ENCODE measurements at places on chromosomes 5 and 9.

DNA sequence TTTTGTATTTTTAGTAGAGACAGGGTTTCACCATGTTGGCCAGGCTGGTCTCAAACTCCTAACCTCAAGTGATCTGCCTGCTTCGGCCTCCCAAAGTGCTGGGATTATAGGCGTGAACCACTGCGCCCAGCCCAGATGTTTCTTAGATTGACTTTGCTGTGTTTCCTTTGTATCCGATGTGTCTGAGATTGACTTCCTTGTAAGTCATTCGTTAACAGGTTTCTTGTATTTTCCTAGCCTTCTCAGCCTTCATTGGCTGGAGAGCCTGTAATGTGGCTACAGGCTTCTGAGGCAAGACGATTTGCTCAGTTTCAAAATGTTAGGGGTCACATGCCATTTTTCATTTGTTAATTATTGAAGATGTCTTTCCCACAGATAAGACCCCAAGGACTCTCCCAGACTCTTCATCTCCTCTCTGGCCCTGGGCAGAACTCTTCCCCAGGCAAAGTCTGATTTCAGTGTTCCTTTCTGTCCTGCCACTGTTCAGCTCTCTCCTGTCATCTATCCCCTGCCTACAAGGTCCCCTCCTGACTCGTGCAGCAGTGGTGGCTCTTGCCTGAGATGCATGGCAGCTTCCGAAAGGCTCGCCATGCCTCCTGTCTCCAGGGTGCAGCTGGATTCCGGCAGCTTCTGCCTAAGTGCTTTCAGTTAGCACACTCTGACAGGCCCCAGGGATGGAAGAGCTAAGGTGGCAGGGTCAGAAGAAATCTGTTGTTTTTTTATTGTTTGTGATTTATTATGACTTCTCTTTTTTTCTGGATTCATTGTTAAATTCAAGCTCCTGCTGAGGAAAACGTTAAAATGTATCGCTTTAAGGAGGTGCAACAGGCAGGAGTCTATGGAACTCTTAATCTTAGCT, 206.4 kb downstream of the AOPEP start:
- no peak for DNase-seq

DNA sequence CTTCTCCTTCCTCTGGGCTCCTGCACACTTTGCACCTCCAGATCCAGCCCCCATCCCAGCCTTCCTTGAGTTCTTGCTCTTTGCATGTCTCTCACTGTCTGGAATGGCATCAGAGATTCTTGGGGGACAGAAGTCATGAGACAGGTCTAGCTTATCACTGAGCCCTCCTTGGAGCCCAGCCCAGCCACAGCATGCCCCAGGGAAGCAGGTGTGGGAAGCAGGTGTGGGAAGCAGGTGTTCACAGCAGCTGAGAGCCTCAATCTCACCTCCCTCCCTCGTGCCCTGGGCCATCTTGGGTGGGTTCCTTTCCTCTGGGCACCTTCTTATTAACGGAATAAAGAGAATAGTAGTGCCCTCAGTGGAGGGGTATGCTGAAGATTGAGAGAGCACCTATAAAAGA, 27.2 kb downstream of the SLC6A7 start:
- DNase-seq = no peak

DNA sequence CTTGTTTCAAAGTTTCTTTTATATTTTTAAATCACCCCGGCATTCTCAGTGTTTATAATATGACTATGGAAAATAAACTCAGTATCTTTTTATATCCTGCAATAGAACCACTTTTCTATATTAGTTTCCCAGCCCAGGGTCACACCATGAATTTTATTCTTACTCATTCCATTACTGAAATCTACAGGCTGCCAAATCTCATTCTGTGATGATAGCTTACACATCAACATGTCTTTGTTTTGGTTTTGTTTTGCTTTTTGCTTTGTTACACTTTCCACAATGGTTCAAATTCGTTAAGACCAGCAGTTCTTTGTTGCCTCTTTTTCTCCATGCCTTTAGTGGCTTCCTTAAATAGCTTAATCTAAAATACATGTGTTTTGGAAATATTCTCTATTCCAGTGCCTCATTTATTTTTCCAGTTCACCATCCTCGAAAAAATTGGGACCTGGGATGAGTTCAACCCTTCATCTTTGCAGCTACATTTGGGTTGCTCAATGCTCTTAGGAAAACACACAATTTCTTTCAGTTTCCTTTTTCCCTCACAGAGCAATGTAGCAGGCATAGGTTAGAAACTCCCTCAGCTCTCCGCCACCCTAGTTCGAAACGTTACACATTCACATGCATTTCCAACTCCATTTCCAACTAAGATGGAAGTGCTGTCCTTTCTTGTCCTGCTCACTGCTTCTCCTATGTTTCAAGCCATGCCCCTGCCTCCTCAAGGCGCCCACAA, 1146.3 kb downstream of the MAT2B start:
- no peak for DNase-seq

DNA sequence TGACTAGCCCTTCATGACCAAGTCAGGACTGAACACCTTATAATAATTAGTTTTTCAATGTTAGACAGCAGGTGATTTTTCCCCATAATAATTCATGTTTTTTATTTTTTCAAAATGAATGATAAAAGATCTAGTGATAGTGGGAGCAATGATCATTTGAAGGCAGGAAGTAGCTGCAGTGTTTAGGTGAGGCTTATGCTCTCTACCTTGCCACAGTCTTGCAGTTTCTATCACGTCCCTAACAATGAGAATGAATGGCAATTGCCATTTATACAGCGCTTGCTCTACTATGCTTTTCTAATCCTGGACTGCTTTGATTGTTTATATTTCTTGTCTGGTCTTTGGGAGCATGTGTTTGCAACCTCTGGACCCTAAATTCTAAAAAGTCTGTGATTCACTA, 367.8 kb upstream of the RIOK2 start:
- no peak for DNase-seq

GRCh38 chr9:108186642-108187395, 669.0 kb downstream of the ACTL7B start:
- DNase-seq = no peak

- DNase-seq = no peak
Observed at GRCh38 chr9:106467113-106467864, 395.7 kb upstream of the ZNF462 start.

- no peak for DNase-seq
Observed at GRCh38 chr5:67543720-67544270, 347.2 kb upstream of the CD180 start.

DNA sequence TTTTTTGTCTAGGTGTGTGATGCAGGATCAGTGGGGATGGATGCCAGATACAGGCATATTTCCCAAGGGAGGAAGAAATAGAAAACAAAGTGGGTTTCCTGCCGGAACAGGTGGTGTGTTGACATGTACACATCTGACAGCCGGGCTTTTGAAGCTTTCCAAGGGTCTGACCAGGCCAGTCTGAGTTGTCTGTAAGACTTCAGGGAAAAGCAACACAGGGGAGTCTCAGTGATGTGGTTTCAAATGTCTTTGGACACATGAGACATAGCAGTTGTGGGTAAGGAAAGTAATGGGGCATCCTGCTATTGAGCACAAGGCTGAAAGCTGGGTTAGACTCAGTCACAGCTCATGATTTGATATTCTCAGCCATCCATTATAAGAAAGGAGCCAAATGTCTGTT, 274.9 kb downstream of the PIK3R1 start:
- no peak for DNase-seq

- no peak for DNase-seq
Observed at GRCh38 chr9:22229069-22229468, 217.6 kb upstream of the DMRTA1 start.

DNA sequence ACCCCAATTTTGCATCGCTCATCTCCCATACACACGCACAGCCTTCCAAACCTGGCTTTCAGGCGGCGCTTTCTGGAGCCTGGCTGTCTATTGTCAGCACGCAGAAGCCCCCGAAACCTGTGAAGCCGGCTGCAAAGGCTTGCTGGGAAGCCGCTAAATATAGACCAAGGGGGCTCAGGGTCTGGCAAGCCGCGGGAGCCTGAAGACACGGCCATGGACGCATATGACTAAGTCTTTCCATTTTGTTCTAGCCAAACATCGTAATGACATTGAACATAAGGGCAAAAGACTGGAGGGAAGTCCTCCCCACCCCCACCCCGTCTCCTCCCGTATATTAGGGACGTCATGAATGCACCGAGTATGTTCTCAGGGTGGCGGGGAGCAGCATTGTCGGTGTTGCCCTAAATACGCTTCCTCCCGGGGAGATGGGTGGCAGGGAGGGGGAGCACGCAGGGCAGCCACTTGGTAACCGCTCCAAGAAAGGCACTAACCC, 1.1 kb downstream of the CTNND2 start:
- no peak for DNase-seq

- peak; percentile 69 for DNase-seq
Observed at GRCh38 chr5:157271740-157272271, 5.9 kb downstream of the CYFIP2 start.

DNA sequence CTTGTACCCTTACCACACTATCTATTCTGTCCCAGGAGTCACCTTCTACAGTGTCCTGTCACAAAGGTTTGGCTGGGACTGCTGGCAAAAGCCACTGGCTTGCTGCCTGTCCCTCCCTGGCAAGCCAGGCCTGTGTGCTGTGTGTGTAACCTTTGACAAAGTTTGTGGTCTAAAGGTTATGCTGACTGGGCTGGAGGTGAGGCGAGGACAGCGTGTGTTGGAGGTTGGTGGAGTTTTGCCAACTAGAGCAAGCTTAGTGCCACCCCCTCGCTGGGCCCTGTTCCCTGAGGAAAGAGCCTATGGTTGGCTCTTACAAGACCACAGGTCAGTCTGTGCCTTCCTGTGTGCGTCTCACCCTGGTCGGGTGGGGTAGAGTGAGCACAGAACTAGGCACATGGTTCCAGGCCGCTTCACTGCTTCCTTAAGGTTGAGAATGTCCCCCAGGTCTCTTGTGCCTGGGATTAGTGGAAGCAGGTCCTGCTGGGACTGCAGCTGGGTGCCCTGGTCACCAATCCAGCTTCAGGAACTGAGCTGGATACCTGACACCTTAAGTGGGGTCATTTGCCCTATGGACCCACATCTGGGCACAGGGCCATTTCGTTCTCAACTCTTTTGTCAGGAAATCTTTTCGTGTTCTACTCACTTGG, 152.2 kb downstream of the GADD45G start:
- DNase-seq = no peak

DNA sequence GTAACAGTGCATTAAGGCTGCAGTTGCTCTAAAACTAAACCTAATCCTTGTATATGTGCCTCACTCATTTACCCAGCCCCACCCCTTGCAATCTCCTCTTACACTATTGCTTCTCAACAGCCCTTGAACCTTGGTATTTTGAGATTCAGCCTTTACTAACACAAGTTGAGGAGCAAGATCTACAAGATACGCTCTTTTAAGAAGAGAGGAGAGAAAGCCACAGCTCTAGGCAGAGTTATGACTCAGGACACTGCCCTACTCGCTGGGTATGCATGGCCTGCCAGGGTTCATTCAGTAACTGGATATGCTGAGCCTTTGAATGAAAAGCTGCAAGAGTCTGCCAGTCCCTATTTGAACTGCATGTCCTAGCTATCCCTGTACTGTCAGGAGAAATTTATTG, 219.5 kb downstream of the PCSK5 start:
- DNase-seq = no peak

- no peak for DNase-seq
Observed at GRCh38 chr5:54357408-54358058, 47.2 kb upstream of the ARL15 start.

- no peak for DNase-seq
Observed at GRCh38 chr5:135225856-135226560, 173.0 kb downstream of the MACROH2A1 start.

- DNase-seq = no peak
Observed at GRCh38 chr5:137095597-137095996, 403.5 kb downstream of the SPOCK1 start.

DNA sequence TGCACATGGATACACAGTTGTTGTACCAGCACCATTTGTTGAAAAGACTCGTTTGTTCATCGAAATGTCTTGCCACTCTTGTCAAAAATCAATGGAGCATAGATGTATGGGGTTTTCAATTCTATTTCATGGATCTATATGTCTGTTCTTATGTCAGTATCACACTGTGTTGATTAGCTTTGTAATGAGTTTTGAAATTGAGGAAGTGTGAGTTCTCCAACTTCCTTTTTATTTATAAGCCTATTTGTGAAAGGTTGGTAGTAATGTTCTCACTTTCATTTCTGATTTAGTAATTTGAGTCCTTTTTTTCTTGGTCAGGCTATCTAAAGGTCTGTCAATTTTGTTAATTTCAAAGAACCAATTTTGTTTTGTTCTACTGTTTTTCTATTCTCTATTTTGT, 26.1 kb downstream of the ZNF510 start:
- DNase-seq = no peak

- DNase-seq = no peak
Observed at GRCh38 chr5:105392710-105393149, 1830.1 kb upstream of the NUDT12 start.

DNA sequence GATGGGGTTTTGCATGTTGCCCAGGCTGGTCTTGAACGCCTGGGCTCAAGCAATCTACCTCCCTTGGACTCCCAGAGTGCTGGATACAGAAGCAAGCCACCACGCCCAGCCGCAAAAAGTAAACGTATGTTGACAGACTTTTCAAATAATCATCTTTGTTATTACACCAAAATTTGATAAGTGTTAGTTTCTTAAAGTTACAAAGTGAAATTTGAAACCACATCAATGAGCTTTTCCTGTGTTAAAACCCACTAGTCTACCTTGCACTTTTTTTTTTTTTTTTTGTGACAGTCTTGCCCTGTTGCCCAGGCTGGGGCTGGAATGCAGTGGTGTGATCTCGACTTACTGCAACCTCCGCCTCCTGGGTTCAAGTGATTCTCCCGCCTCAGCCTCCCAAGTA, 29.9 kb downstream of the SPACA9 start:
- DNase-seq = peak; percentile 21

DNA sequence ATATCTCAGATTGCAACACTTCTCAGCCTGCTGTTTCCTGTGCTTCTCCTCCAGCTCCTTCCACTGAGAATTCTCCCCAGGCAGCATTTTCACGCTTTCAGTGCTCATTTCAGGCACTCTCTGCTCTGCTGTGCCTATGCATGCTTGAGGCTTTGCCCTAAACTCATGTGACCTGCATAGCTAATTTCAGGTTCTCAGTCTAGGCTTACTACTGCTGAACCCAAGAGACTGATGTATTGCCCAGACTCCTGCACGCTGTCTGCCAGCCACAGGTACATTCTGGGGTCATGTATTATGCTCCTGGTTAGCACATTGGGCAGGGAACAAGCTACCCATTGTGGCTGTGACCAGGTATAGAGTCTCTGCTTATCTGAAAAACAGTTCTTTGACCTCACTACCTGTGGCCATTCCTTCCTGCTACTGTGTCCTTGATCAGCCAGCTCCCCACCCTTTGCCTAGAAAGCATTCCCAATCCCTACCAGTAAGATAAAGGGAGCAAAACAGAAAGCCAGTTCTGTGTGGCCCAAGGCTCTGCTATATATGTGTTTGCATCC, 34.7 kb downstream of the PIP5K1B start:
- no peak for DNase-seq
